ENCODE measurements at places on chromosomes 12 and 14.

DNA sequence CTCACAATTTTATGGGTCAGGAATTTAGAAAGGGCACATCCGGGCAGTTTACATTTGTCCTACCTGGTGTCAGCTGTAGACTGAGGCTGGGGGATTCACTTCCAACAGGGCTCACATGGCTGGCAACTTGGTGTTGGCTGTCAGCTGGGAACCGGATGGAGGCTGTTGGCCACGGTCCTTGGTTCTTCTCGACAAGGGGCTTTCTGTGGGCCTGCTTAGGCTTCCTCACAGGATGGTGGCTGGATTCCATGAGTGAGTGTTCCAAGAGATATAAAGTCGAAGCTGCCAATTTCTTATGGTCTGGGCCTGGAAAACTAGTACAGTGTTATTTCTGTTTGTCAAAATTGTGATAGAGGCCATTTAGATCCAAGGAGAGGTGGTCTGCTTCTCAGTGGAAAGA is 127.9 kb downstream of the PTCSC3 start:
- DNase-seq: no peak

DNA sequence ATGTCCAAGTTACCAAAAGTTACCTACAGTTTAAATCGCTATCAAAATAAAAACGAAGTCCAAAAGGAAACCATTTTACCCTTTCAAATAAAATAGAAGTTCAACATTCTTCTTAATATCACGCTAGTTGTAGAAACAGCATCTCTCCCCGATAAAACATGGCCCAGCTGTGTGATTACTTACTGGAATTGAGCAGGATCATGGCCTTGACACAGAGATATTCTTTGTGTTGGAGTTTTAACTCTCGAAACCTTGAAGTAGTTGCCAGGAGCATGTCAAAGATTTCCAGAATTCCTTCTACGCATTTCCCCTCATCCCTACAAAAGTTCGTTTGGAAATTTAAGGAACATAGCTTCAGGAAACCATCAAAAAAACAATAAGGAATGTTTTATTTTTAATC is 44.8 kb downstream of the ESR2 start:
- no peak for DNase-seq

- no peak for DNase-seq
Observed at GRCh38 chr12:27780612-27781408, 774 bp upstream of the MANSC4 start.

- no peak for DNase-seq
Observed at GRCh38 chr12:12442548-12443071, 85.7 kb downstream of the BORCS5 start.

DNA sequence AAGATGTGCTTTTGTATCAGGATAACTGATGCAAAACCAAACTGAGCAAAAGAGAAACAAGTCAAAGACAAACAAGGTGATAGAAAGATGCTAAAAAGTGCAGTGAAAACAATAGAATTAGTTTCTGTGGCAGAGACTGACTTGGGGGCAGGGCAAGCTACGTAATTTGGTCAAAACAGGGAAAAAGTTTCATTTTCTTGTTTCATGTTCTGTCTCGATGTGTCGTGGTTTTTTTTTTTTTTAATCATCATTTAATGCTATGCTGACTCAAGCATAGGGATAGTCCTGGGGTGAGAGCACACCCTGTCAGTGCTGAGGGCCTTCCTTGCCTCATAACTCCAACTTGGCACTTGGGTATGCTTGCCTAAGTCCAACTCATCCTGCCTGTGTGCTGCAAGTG is 144.1 kb upstream of the PTPRQ start:
- DNase-seq: no peak

DNA sequence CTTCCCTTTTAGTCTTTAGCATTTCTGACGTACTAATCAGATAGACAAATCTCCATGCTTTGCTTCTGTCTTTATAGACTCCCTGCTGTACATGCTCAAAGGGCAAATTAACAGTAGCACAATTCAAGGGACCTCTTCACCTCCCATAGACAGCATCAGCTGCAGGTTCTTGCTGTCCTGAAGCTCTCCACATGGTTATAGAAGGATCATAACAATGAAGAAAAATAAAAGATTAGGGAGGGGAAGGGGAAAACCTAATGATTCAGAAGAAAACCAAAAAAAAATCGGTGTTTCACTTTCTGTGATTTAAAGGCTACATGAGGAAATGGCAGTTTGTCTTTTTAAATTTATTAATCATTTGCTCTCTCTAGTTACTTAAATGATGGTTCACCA is 155.5 kb downstream of the PTCSC3 start:
- no peak for DNase-seq

GRCh38 chr12:79665212-79665887 is 25.4 kb downstream of the PAWR start:
- no peak for DNase-seq

DNA sequence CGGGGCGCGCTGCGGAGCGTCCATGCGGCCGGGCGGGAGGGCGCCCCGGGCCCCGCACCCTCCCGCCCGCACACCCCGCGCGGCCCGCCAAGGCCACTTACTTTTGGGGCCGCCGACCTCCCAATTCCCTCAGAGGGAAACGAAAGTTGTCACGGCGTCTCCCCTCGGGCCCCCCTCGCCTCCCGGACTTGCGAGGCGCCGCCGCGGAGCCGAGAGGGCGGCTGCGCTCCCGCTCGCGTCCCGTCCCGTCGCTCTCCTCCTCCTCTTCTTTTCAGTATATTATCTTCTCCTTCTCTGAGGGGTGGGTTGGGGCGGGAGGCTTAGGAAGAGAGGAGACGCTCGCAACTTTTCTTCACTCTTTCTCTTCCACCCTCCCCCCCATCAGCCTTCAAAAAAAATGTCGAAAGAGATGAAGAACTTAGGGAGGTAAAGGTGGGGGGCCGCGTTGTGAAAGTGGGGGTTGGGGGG is 613 bp downstream of the DUSP16 start:
- no peak for DNase-seq

GRCh38 chr12:88298761-88299242 is 156.7 kb downstream of the TMTC3 start:
- no peak for DNase-seq

DNA sequence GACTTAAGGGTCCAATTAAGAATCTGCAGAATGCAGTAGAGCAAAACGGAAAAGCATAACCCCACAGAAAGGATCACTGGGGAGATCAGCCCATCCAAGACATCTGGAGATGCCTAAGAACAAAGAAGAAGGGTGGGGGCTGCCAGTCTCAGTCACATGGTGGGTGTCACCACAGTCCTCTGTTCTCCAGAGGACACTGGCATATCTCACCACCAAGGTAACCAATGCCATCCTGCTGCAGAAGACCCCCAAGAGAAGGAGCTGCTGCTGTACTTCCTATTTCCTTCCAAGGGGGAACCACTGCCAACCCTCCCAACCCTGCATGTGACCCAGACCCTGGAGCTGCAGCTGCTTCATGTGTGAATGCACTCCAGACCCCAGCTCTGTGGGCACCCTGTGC is 91.2 kb downstream of the PTGER2 start:
- DNase-seq: no peak

All from SIG-M5 (cell line).